Left lung (tissue), 14 donors: ENCODE measurements at places on chromosomes 5 and 9.

- peak; percentile 30 for DNase-seq
Measured at GRCh38 chr9:19720377-19720776, 68.5 kb downstream of the SLC24A2 start.

GRCh38 chr9:126490871-126491567 lies 122.7 kb upstream of the LMX1B start:
- DNase-seq: no peak

DNA sequence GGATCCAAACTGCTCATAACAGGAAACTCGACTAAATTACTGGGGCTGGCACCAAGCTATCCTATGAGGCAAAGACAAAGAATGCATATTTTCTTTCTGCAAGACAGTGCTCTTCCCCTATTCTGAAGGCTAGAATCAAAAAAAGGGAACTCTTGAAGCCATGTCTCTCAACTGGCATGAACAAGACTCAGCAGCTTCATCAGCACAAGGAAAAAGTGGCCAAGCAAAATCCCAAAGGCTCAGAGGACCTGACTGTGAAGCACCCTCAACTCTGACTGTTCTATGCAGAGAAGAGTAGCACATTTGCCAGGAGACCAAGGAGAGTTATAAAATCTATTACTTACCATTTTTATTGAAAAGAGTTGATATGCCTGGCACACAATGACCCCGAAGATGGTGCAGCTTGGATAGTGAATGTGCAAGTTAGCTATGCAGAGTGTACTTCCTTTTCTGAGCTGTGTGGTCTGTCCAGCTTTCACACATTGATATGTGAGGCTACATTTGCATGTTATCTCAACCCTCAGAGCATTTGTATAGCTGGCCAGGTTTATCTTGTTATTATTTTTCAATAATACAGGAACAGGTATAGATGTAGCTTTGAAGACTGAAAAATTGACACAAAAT lies 51.0 kb upstream of the FYB1 start:
- DNase-seq: no peak

- peak; percentile 51 for DNase-seq
Measured at GRCh38 chr5:159878988-159879471, 37.3 kb upstream of the ADRA1B start.

DNA sequence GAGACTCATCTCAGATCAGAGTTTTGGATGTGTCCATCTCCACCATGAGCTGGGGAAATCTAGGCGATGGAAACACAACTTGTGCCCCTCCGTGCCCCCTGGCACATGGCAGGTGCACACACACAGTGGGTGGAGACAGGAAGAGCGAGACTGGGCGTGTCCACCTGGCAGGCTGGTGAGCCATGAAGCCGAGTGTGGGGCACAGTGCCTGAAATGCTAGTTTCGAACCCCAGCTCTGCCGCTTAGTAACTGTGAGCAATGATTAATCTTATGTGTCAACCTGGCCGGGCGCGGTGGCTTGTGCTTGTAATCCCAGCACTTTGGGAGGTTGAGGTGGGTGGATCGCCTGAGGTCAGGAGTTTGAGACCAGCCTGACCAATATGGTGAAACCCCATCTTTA lies 80.8 kb upstream of the RNU6ATAC start:
- DNase-seq: peak; percentile 43
